ENCODE measurements at places on chromosomes 16 and 17.

GRCh38 chr16:81723098-81723723 is 55.9 kb upstream of the PLCG2 start:
- DNase-seq, result peak; percentile 58

GRCh38 chr16:31186176-31186575 is 6.2 kb downstream of the FUS start:
- DNase-seq, result no peak

GRCh38 chr16:3959148-3959547 is 78.6 kb upstream of the CREBBP start:
- no peak for DNase-seq

DNA sequence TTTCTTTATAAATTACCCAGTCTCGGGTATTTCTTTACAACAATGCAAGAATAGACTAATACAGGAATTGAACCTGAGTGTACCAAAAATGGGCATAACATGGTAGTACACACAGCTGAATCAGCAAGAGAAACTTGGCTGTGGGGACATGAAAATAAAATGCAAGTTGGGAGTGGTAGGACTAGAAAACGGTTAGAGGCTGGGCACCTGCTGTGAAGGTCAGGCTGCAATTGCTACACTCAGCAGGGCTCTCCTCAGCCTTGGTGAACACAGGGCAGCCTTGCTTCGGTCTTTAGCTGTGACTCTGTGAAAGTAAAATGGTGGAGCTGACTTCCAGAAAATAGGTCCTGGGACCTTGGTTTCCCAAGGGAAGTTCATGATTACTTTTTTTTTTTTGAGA is 45.6 kb downstream of the CNGB1 start:
- no peak for DNase-seq

DNA sequence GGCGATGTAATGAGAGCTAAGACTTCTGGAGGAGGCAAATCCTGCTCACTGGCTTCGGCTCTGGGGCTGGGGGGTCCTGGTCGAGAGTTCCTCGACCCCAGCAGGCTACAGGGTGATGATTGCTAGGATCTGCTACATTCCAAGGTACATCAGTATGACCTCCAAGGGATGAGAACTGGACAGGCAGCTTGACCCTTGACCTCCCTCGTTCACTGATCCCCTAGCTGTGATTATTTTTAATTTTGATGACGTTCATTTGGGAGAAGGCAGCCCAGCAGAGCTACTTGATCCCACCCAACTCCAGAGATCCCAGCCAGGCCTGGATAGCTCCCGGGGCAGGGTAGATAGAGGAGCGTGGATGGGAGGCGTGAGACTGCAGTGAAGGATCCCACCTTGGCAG is 242.3 kb downstream of the MAF start:
- DNase-seq, result no peak

DNA sequence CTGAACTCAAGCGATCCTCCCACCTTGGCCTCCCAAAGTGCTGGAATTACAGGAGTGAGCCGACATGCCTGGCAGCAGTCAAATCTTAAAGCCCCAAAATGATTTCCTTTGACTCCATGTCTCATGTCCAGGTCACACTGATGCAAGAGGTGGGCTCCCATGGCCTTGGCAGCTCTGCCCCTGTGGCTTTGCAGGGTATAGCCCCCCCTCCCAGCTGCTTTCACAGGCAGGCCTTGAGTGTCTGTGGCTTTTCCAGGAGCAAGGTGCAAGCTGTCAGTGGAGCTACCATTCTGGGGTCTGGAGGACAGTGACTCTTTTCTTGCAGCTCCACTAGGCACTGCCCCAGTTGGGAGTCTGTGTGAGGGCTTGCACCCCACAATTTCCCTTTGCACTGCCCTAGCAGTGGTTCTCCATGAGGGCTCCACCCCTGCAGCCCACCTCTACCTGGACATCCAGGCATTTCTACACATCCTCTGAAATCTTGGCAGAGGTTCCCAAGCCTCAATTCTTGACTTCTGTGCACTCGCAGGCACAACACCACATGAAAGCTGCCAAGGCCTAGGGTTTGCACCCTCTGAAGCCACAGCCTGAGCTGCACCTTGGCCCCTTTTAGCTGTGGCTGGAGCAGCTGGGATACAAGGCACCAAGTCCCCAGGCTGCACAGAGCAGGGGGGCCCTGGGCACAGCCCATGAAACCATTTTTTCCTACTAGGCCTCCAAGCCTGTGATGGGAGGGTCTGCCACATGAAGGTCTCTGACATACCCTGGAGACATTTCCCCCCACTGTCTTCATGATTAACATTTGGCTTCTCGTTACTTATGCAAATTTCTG is 79.3 kb upstream of the ARL4D start:
- DNase-seq, result no peak

DNA sequence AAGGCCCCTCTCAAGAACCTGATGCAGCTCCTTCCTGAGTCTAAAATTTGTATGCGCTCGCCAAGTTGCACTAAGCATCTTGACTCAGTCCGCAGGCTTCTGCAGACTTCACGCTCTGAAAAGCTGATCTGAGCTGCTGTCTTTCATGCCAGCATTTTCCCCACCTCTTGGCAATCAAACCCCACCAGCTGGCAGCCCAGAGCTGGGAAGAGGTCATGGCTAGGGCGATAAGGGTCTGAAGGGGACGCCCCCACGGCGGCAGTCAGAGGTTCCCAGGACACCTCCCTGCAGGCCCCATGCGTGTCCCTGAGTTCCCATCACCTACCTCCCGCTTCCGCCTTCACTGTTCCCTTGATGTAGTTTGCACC is 5.1 kb upstream of the UNC13D start:
- no peak for DNase-seq

DNA sequence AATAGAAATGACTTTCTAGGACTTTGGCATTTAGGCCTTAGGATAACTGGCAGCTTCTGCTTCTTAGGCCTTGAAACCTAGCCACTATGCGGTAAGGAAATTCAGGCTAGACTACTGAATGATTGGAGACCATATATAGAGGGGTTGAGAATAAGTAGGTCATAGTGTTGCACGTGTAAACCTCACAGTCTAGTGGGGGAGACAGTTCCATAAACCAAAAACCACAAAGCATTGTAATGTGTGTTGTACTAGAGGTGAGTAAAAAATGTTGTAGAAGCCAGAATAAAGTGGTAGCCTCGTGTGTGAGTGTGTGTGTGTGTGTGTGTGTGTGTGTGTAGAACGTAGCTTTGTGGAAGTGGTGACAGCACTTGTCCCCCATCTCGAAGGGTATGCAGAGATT is 188.5 kb downstream of the MAP2K6 start:
- no peak for DNase-seq

DNA sequence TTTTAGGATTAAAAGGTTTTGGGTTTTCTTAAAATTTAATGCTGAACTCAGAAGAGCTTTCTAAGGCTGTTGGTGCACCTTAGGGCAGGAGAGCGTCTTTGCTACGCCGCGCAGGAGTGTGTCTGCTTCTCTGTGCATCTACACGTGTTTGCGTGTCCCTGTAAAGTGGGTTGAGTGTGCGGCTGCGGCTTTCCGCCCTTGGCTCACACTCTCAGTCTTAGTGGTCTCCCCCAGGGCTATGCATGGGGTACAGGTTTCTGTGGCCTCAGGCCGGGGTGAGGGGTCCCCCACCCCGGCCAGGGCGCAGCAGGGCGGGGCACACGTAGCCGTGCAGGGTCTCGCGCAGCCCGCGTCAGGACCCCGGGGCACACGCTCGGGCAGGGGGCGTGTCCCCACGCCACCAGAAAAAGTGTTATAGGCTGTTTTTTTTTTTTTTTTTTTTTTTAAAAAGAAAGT is 727 bp upstream of the TENT4B start:
- DNase-seq, result peak; percentile 75

- no peak for DNase-seq
These were observed 5.2 kb upstream of the DLX4 start for GRCh38 chr17:49963626-49964302.

GRCh38 chr16:74463888-74464287 is 42.6 kb upstream of the CLEC18B start:
- DNase-seq, result no peak

- no peak for DNase-seq
These were observed 67.2 kb downstream of the CCDC182 start for GRCh38 chr17:57677858-57678257.

GRCh38 chr17:4167786-4168185 is 24.8 kb downstream of the CYB5D2 start:
- DNase-seq, result no peak

DNA sequence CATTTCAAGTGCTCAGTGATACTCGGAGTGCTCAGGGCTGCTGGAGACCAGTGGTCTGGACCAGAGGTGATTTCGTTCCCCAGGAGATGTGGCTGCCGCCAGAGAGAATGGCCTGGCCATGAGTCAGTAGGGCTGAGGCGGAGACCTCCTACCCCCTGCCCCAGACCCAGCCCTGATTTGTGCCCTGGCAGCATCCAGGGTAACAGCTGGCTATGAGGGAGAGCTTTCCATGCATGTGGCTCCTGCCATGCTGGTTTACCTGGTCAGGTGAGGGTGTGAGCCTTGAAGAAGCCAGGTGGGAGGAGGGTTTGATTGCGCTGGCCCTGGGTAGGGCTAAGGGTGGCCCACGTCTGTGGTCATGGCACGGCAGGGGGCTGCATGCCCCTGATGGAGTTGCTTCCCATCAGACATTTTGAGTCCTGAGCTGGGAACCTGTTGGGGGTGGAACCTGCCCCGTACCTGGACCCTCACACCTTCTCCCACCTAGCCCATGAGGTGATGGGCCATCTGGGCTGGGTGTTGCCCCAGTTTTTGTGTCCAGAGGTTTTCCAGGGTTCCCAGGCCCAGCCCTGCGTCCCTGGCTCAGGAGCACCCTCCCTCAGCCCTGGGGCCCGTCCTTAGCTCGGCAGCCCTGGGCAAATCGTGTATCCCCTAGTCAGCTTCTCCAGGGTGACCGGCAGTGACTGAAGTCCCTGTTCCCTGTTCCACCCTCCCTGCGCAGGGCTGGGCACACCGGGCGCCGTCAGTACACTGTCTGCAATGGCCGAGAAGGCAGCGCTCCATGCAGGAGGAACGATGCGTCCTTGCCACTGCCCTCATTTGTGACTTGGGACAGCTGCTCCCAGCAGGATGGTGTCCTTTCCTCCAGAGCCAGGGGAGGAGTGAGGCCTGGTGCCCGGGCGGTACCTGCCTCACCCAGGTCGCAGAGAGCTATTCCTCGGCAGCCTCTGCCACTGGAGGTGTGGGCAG is 9.0 kb upstream of the CSNK1D start:
- DNase-seq, result no peak

Data from stimulated activated CD4-positive, alpha-beta T cell treated with anti-CD3 and anti-CD28 coated beads, Interleukin-4, amount 100 ng/mL, for 24 hours (primary cell).